Mesendoderm (in vitro differentiated cells): ENCODE measurements at places on chromosomes 3 and 15.

DNA sequence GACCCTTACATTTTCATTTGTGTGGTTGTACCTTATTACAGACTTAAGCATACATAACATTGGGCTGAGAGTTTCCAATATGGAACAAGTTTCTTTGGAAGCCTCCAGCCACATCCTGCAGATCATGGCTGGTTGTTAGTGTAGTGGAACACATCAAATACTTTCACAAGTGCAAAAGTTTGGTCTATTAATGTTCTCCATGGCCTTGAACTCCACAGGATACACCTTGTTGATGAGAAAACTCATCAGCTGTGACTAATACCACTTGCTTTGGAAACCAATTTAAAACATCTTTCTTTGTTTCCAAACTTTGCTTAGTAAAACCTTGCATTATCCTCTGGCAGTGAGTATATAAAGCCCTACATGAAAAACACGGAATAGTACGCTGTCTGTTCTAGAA lies 46.1 kb downstream of the MYZAP start:
- no peak for DNase-seq

GRCh38 chr3:125480656-125481374 lies 39.2 kb downstream of the SNX4 start:
- no peak for DNase-seq

DNA sequence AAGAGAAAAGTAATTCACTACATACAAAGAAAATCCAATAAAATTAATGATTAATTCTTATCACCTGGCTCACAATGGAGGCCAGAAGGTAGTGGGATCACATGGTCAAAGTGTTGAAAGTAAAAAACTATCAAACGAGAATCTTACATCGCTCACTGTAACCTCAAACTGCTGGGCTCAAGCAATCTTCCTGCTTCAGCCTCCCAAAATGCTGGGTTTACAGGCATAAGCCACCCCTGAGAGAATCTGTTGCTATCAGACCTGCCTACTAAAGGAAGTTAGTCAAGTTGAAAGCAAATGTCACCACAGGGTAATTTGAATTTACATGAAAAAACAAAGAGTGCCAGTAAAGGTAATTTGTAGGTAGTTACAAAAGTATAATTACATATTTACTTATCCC lies 103.3 kb downstream of the PCCB start:
- no peak for DNase-seq

DNA sequence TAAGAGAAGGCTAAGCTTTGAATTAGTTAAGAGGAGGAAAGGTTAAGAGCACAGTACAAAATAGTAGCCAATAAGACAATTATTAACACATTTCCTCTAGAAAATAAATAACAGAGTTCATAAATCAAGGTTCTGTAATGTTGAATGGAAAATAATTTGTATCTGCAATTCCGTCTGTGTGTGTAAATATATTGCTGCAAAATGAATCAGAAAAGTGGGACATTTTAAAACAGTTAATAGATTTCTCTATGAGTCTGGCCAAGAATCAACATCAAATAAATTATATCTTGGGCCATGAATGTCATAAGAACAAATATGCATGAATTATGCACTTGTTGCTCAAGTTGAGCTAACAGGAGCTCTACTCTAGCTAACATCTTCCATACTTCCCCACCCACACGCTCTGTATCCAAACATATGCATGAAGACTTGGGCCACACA lies 14.2 kb upstream of the SUCNR1 start:
- DNase-seq = no peak

GRCh38 chr3:150302246-150302645 lies 105.9 kb upstream of the TSC22D2 start:
- no peak for DNase-seq

DNA sequence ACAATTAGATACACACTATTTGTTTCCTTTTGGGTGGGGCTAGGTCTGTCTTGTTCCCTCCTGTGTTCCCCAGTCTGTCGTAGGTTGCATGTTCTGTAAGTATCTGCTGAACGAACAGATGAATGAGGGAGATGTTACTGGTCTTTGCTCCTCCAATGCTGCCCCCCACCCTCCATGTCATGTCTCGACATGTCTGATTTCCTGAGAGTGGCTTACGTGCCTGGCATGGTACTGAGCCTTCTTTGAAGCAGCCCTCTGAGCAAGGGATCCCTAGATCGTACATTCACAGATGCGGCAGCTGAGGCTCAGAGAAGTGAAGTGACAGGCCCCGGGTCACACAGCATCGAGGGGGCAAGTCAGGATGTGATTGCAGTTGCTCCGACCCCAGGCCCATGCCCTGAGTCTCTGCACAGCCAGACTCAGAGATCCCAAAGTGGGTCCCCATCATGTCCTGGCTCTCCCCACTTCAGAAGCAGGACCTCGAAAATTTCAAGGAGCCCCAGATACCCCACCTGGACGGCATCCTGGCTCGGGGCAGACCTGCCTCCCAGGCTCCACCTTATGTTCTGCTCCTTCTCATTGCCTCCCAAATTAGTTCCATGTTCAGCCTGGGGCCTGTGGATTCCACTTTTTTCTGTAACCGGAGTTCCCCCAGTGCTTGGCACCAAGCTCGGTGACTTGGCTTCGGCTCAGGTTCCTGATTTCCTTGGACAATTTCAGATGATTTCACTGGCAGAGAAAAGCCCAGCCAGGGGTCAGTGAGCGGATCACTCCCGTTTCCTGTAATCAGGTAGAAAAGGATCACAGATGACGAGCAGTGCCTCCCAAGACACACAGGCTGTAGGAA lies 24.7 kb downstream of the GOLGA6L2 start:
- no peak for DNase-seq

- no peak for DNase-seq
Observed at GRCh38 chr3:51944451-51945021, 2.4 kb downstream of the PARP3 start.

GRCh38 chr3:158330870-158331269 lies 221.0 kb downstream of the RSRC1 start:
- peak; percentile 3 for DNase-seq

GRCh38 chr3:100268156-100268555 lies 7.4 kb downstream of the TBC1D23 start:
- no peak for DNase-seq

DNA sequence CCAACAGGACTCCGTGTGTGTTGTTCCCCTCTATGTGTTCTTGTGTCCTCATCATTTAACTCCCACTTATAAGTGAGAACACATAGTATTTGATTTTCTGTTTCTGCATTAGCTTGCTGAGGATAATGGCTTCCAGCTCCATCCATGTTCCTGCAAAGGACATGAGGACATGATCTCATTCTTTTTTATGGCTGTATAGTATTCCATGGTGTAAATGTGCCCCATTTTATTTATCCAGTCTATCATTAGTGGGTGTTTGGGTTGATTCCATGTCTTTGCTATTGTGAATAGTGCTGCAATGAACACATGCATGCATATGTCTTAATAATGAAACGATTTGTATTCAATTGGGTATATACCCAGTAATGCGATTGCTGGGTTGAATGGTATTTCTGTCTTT lies 28.5 kb upstream of the TOP2B start:
- no peak for DNase-seq

DNA sequence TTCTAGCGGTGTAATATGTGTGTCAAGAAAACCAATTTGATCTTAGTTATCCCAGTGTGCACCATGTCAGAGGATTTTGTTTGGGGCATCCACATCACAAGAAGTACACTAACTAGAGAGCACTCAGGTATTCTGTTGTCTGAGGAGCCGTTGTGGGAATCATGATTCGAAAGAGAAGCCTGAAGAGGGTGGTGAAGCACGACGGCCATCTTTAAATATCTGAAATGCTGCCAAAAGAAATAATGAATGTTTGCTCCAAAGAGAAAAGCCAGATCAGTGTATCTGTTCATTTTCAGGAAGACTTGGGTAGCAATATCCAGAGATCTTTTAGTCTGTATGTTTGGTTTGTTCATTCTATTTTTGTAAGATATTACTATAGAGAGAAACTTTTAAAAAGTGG lies 180.7 kb downstream of the KLHL25 start:
- DNase-seq = no peak

DNA sequence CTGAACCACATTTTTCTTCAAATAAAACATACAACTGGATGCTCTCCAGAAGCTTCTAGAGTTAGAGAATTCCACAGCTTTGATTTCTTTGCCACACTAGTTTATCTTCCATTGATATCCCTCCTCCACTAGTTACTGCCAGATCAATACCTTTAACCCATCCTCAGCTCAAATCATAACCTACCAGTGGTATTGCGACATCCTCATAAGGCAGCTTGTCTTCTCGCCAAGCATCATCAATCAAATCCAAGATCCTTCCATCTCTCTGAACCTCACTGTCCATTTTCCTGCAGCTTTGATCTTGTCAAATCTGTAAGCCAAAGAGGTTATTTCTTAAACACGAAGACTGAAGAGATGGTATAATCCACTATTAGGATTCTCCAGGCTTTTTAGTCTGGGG lies 3.2 kb downstream of the ANAPC13 start:
- no peak for DNase-seq

GRCh38 chr15:84684092-84684491 lies 26.1 kb upstream of the NMB start:
- DNase-seq = peak; percentile 22

DNA sequence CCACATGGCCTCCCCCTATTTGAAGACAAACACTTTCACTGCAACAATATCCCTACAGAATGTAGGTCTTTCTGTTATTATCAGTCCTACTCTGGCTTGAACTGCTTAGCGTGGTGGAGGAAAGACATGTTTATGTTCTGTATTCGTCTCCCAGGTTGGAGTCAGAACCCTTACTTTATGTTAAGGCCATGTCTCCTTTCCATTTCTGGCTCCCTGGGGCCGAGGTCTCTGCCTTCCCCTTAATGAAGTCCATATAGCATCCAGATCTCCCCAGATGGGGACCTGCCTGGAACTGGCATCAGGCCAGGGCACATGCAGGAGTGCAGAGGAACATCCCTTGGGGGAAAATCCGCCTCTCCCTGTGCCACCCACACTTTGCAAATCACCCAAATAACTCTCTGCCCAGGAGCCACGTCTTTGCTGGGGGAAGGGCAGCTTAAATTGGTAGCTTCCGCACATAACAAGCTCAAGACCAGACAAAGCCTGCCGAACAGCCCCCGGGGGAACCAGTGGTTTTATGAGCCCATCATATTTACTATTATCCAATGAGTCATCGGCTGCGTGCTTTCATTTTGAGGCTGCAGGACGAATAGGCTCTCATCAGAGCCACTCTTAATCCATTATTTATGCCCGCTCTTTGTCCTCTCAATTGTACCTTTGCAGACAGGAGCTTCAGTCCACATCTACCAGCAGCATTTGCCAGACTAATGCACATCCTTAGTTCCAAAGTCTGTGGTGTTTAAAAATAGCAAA lies 237.0 kb downstream of the UACA start:
- DNase-seq = no peak

DNA sequence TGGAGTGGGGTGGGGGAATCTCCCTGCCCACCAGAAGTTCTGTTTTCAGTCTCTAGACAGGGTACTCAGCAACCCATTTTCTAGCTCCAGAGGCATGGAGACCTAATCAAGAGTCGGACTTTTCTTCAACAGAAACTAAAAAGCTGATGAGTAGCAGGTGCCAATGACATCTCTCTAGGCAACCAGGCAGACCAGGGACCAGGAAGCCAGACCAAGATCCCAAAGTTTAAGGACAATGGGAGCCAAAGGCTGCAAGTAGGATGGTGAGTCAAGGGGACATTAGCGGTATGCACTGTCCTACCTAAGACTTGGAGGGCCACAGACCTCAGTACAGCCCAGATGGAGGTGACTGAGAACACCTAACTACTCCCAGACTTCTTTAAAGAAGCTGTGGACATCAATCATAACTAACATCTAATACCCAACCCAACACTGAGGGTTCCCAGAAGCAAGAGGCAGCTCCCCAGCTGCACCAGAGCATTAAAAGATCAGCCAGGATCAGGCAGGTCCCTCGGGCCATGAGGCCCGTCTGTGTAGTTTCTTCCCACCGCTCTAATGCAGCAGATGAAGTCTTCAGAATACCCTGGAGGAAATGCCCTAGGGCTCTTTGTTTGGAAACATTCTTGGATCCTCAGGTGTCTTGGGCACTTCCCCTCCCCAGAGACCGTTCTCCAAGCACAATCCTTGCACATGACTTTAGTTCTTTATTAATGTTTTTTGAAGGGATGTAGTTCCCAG lies 979 bp downstream of the CCDC71 start:
- peak; percentile 52 for DNase-seq

DNA sequence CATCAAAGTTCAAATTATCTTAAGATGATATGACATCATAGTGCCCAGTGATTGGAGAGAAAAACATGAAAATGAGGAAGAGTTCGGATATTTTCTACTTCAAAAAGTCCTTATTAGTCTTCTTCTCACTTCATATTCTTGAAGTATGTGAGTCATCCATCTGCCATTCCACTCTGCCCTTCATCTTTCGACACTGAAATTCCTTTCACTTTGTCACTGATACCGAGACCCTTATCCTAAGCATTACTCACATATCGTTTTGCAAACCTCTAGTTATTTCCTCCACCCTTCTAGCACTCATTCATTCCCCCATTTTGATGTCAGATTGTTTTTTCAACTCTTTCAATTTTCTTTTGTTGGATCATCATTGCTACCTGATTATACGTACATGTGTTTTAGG lies 4.0 kb downstream of the OR5H14 start:
- peak; percentile 40 for DNase-seq

- DNase-seq = peak; percentile 14
Observed at GRCh38 chr15:77637851-77638692, 5.4 kb upstream of the LINGO1 start.

- DNase-seq = peak; percentile 64
Observed at GRCh38 chr3:31804251-31805051, 176.6 kb downstream of the OSBPL10 start.

DNA sequence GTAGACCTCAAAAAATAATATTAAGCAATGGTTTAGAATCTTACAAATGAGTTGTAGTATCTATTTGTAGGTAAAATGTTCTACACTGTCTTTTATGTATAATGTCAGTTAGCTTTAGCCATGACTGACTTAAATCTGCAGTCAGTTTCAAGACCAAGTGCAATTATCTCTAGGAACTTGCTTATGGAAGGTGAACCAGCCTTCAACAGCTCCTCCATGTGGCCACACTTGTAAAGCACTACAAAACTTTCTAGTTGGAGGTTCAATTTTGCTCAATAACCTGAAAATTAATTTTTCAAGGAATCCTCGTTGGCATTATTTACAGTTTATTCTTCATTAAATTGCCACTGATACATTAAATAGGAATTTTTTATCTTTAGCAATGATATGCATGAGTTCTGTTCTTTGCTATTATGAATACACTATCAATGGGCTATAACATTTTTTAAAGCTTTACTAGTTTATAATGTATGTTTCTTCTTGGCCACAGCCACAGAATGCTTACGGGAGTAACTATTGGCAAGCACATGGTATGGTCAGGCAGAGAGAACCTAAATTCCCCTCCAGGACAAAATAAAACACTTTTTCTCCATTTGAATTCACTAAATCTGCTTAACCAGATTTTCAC lies 315.3 kb upstream of the UBE2E2 start:
- DNase-seq = peak; percentile 56

GRCh38 chr3:71577011-71577410 lies 6.5 kb downstream of the FOXP1 start:
- DNase-seq = no peak
